Adipocyte (in vitro differentiated cells): ENCODE measurements at places on chromosomes 1 and 21.

DNA sequence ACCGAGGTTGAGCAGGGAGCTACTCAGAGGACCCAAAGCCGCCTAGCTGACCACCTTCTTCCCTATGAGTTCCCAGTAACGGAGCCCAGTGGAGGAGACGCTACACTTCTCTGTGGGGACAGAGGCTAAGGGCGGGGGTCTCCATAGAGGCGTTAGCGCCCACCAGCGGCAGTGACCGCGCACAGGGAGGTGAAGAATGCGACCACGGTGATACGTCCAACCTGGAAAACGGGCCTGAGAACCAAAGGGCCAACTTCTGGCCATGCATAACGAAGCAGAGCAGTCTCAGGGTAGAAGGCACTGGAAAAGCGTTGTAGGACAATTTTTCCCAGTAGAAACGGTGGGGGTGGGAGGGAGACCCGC lies 400 bp upstream of the COG2 start:
- no peak for DNase-seq

DNA sequence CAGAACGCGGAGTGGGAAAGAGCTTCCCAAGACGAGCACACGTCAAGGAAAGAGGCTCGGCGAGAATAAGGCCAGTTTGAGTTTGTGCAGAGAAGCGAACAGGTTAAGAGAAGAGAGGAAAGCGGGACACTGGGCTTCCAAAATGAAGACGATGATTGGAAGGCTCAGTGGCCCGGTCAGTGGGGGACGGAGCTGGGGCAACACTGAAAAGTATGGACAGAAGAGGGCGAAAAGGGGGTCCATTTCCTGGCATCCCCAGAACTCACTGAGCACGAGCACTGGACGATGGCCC lies 258 bp downstream of the CCT3 start:
- no peak for DNase-seq

DNA sequence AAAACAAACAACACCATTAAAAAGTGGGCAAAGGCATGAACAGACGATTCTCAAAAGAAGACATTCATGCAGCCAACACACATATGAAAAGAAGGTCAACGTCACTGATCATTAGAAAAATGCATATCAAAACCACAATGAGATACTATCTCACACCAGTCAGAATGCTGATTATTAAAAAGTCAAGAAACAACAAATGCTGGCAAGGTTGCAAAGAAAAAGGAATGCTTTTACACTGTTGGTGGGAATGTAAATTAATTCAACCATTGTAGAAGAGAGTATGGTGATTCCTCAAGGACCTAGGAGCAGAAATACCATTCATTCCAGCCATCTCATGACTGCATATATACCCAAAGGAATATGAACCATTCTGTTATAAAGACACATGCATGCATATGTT lies 419.6 kb downstream of the NEGR1 start:
- DNase-seq = no peak

- DNase-seq = no peak
These were observed 10.0 kb upstream of the MACF1 start for GRCh38 chr1:39194398-39195051.

DNA sequence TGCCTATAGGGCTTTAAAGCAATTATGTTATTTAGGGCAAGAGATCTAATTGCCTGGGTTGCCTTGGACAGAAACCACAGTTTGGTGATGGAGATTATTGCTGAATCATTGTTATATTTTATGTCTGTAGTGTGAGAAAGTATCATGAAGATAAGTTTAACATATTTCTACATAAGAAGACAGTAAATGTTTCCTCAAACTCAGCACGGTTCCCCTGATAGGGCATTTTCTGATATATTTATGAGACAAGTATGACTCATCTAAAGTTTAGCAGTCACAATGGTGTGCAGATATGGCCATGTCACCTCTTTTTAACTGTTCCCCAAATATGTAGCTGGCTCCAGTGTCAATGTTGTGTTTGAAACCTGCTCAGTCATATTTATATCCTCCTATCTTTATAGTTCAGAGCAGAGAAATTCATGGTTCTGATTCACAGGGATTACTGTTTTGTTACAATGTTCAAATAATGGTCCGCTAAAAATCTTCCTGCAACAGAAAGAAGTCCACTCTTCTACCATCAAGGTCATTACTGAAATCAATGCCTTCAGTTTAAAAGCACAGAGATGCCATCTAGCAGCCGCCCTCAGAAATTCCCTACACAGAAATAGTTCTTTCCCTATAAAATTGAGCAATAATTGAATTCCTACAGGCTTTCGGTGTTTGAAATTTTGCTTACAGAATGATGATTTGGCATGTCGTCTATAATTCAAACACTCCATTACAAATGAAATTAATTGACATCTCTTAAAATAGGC lies 3.7 kb downstream of the OLFM3 start:
- DNase-seq = no peak

- DNase-seq = no peak
These were observed 42.9 kb downstream of the TNNT2 start for GRCh38 chr1:201334325-201335173.

- no peak for DNase-seq
These were observed 44.4 kb upstream of the CACHD1 start for GRCh38 chr1:64425521-64425920.
